ENCODE measurements at places on chromosomes 4 and X.

GRCh38 chr4:74931376-74931775 lies 1.5 kb upstream of the PARM1 start:
- no peak for DNase-seq

GRCh38 chrX:68868902-68869800 lies 40.3 kb downstream of the EFNB1 start:
- DNase-seq, result no peak

GRCh38 chr4:162409048-162409447 lies 245.2 kb upstream of the FSTL5 start:
- DNase-seq, result no peak

GRCh38 chrX:33307911-33308354 lies 96.6 kb upstream of the DMD start:
- DNase-seq, result peak; percentile 1

DNA sequence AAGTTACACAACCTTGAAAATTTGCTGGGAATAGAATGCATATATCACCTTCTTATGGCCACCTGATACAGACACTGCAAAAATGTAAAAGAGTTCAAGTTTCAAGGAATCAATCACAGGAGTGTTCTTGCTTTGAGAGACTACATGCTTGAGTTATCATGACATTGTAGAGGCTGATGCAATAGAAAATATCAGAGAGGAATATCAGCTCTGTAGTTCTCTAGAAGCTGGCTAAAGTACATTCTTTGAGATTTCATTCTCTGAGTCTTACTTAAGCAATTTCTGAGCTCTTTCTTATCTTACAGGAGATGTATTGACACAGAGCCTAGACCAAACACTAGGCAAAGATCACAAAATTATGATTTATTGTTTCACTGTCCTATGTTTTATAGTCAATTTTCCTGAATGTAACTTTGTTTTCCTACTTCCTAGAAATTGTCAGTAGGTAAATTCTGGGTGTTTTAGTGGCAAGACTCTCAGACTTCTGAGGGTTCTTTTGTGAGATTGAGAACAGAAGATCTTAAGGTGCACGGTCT lies 152.1 kb upstream of the HPGD start:
- no peak for DNase-seq
